Activated naive CD4-positive, alpha-beta T cell treated with anti-CD3 and anti-CD28 coated beads, Interleukin-2, amount 50 U/mL, for 72 hours (primary cell): ENCODE measurements at places on chromosomes 1 and 21.
A peak's percentile ranks its signal among the peaks of the same experiment; 100 is the strongest.

GRCh38 chr1:244680667-244681066, 27.7 kb downstream of the DESI2 start:
- no peak for DNase-seq

- no peak for DNase-seq
Observed at GRCh38 chr1:233614173-233614742, 352 bp downstream of the KCNK1 start.

- no peak for DNase-seq
Observed at GRCh38 chr1:174013864-174014418, 8.2 kb downstream of the RC3H1 start.

DNA sequence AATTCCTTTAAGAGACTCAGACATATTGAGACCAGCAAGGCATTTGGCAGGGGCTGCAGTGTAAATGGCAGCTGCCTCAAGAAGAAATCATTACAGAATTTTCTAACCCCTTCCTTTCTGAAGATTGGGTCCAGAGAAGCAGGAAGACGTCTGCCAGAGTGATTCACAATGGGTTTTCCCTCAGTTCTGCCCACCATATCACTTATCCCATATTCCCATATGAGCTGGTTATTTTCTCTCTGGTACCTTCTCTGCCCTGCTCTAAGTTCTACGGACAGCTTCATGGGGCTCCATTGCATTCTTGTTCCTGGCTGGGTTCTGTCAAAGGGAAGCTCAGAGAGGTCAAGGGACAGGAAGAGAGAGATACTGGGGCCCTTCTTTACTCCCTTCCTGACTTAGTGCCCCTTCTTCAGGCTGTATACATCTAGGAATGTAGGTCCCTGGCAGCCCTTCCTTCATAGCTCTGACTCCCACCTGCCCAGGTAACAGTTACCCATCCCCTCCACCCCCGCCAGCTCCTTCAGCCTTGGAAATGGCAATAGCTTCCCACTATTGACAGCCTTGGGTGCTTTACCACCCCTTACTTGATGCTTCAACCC, 420.6 kb upstream of the DAB1 start:
- DNase-seq = no peak

GRCh38 chr1:152003846-152004442, 10.3 kb upstream of the S100A10 start:
- DNase-seq = no peak

DNA sequence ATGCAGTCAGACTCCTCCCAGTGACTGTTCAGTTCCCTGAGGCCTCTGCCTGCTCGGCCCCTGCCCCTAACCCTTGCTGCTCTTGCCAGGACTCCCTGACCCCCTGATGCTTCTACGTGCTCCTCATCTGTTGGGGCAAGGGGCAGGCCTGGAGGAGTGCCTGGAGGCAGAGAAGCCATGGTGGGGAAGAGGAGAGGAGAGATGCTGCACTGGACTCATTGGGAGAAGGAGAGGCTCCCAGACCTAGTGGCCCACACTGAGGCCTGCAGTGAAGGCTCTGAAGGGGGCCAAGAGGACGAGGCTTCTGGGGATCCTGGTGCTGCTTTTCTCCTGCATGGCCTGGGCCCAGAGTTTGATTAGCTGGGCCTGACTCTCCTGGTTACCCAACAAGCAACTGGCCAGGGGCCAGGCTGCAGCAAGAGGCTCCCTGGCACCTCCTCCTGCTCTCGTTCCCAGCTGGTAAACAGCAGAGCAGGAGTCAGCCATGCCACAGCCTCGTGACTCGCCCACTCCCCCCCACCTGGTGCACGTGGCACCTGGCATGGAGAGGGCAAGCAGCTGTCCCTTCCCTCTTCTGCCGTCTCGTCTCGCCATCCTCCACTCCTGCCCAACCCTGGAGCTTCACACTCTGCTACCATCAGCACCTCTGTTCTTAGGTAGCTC, 847 bp upstream of the RORC start:
- DNase-seq = no peak

- no peak for DNase-seq
Observed at GRCh38 chr1:8382051-8382505, 64.2 kb downstream of the SLC45A1 start.

DNA sequence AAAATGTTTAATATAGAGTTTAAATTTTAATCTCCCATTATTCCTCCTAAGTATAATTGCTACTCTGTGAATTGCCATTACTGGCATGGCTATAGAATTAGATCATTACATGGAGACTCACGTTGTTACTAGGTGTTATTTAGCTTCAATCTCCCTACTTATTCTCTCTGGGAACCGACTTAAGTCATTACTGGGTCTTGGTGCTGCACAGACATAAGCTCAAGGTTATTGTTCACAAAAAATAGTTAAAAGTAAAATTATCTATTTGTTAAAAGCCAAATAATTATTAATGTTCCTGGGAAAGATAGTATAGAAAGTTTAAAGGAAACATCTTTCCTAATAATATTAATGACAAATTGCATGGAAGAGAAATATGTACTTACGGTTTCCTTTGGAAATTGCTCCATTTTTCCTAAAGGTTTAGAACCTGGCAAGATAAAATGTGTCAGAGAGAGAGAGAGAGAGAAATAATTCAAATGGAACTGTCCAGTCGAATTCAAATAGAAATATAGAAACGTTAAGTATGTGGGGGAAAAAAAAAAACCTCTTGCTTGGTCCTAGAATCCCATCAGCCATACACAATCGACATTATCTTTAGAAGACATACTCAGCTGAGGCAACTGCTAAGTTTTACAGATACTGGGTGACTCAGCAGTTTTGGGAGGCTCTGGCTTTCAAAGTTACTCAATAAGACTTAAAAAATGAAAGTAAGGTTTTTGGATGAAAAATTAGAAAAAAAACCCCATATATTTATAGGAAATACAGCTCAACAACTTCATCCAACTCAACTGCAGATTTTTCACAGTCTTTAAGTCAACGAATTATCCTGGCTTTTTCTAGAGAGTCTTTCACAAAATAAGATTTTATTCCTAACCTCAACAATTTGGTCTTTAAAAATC, at the start of gene SPTA1:
Gene SPTA1, minus strand, starts transcription at position 605 of the 899 bp plus-strand sequence. Its CDS starts 198 bp downstream, at position 407.
- DNase-seq = no peak

GRCh38 chr1:216114180-216114579, 309.1 kb downstream of the USH2A start:
- no peak for DNase-seq

- no peak for DNase-seq
Observed at GRCh38 chr1:237199026-237199425, 157.0 kb downstream of the RYR2 start.

- no peak for DNase-seq
Observed at GRCh38 chr1:29853716-29854330, 617.5 kb downstream of the PTPRU start.

GRCh38 chr21:30718239-30718909, at the start of gene KRTAP21-3:
Gene KRTAP21-3 (minus strand): TSS chr21:30718777. CDS start chr21:30718759, 18 bp downstream.
- DNase-seq = no peak

- no peak for DNase-seq
Observed at GRCh38 chr1:167912294-167912693, 1.6 kb downstream of the ADCY10 start.

- DNase-seq = no peak
Observed at GRCh38 chr1:209629621-209630382, 22.4 kb downstream of the LAMB3 start.

DNA sequence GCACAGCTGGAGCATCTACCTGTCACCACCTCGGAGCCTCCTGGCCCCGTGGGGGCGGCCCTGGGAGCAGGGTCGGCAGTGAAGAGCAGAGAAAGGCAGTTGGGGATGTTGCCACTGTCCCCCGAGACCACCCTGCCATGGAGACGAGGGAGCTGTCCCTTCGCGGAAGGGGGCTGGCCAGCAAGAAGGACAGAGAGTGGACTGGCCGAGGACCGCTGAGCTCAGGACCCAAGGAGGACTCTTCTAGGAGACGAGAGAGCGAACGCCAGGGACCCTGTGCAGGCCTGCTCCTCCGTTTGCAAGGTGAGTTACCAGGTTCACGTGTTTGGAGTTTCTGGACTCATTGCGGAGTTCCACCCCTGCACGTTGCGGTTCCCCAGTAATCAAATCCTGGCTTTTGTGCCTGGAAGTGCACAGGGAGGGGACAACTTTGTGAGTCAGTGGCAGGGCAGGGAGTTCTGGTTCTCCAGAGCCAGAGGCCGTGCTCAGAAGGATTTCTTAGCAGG, 5.6 kb upstream of the POFUT2 start:
- DNase-seq = no peak

- peak; percentile 88 for DNase-seq
Observed at GRCh38 chr1:202189001-202189790, 4.4 kb upstream of the LGR6 start.

- DNase-seq = peak; percentile 62
Observed at GRCh38 chr1:244450597-244451538, 841 bp downstream of the ADSS2 start.

- DNase-seq = no peak
Observed at GRCh38 chr1:234530672-234531071, 51.7 kb upstream of the TARBP1 start.

DNA sequence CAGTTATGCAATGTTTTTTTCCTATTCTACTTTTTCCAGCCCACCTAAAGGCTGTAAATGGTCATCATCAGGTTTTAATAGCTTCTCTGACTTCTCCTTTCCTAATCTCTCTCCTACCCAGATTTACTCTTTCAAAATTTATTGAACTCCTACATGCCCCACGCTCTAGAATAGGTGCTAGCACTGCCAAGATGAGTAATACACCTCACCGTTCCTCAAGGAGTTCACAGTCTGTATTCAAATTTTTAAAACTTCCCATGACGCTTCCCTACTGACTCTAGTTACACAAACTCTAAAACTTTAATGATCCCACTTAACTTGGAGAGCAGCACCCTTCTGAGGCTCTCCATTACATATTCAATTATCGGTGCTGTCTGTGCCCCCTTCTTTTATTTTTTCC, 51.6 kb downstream of the ALG14 start:
- no peak for DNase-seq

DNA sequence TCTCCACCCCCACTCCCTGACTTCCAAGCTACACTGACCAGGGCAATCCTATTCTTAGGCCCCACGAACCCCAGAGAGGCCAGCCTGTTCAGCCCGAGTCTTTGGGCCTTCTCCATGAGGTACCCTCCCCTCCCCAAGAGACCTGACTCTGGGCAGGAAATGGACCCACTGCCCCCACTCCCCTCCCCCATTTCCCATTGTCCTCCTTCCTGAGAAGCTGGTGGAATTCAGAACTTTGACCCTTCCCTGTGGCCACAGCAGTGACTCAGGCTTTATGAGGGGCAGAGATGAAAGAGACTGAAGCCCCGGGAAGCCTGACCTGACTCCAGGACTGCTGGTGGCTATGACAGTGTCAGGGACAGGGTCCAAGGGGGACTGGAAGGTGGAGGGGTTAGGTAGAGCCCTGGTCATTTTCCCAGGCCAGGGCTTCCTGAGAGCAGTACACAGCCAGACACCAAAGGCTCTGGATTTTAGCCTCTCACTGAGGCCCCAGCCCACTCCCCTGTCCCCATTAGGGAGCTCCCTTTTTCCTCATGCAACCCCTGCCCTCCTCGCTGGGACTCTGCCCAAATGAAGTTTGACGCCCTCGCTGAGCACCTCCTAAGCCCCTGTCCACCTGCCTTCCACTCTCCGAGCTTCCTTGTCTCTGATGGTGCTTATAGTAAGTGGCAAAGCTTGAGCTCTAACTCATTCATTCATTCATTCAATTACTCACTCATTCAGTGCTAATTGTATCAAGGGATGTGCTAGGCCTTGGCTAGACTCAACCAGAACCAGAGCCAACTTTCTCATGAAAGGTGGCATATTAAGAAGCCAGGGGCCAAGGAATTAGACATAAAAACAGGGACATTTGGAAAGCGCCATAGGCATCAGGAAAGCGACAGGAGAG, 3.0 kb downstream of the CRYBG2 start:
- no peak for DNase-seq

DNA sequence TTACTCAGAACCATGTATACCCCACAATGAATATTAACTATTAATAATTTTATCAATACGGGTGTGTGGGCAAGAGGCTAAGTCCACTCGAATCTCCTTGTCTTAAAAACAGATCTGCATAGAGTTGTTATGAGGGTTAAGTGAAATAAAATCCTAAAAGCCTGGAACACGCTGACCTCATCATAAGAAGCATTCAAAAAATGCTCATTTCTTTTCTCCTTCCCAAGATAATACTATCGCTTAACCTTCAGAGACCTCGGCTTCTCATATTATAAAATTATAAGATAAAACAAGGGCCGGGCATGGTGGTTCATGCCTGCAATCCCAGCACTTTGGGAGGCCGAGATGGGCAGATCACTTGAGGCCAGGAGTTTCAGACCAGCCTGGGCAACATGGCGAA, 35.1 kb downstream of the LPAR3 start:
- no peak for DNase-seq

DNA sequence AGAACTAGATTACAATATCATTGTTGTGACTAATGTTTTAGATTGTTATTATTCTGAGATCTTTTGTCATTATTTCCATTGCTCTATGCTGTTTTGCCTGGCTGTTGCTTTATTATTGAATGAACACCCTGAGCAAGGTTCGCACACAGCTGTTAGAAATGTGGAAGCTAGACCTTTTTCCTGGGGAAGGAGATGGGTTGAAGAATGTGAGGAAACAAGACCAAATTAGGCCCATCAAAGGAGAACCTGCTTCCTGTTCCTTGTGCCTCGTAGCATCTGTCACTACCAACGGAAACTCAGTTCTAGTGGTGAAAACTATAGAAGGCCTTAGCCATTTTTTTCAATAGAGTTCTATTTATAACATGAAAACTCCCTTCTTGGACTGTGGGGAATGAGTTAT, 68.7 kb downstream of the RGL1 start:
- no peak for DNase-seq

DNA sequence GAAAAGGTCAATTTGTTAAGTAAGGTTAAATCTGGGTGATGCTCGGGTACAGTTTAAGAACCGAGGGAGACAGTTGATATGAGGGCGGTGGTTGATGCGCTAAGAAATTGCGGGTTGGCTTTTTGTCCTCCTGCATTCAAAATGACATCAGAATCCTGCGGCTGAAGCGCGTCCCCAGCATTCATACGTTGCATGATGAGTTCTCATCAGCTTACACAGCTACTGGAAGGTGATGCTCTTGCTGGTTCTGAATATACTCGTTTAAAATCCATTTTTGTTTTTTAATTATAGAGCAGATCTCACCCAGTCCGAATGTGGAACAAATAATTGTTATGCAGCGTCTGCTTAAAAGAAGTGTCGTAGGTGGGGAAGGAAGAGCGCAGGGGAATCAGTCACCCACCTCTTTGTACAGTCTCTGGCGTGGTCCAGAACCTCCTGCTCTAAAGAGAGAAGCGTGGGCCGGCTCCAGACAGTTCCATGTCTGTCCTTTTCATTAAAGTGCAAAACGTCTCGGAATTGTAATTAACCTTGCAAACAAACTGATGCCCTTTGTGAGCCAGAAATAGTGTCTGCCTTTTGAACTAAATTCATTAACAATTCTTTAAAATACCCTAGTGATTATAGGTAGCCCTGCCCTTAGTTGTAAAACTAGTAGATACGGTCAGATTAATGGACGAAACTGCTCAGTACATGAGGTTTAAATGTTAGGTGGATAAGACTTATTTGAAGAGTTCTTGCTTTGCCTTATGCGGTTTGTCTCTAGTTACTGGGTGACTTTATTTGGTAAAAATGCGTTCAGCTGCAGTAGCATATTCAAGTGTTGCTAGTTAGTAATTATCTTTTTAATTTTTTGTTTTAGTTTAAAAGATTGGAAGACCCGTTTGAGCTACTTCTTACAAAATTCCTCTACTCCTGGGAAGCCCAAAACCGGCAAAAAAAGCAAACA, 741 bp downstream of the RGS2 start:
- DNase-seq = peak; percentile 57

- no peak for DNase-seq
Observed at GRCh38 chr1:107244709-107245500, 104.1 kb downstream of the NTNG1 start.

GRCh38 chr1:173529106-173529505, 52.0 kb downstream of the PRDX6 start:
- no peak for DNase-seq

- DNase-seq = no peak
Observed at GRCh38 chr1:24110642-24111261, 1.2 kb downstream of the MYOM3 start.
